ENCODE measurements at places on chromosomes 2 and 18.

DNA sequence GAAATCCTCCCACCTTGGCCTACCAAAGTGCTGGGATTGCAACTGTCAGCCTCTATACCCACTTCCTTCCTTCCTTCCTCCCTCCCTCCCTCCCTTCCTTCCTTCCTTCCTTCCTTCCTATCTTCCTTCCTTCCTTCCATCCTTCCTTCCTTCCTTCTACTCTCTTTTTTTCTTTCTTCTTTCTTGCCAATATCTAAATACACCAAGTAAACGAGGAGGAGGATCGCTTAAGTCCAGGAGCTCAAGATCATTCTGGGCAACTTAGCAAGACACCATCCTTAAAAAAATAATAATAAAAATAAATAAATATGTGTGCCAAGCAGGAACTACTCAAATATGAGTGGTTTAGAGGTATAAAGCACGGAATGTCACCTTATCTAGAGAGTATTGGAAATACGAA is 249.4 kb upstream of the TRIB2 start:
- DNase-seq = no peak

DNA sequence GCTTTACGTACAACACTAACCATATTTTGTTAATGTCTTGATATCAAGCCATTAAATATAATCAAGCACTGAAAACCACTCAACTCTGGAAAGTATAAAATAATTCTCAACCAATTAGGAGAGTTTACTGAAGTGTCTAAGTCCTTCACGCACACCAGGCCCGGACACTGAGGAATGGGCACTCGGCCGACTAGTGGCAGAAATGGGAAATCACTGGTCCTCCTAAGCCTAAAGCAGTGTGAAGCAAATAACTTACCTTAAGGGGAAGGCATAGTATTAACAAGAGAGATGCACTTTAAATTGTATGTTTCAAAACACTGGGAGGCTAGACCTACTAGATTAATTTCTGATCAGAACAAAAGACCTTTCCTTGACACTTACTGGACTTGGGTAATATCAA is 45.7 kb downstream of the FAM210A start:
- no peak for DNase-seq

DNA sequence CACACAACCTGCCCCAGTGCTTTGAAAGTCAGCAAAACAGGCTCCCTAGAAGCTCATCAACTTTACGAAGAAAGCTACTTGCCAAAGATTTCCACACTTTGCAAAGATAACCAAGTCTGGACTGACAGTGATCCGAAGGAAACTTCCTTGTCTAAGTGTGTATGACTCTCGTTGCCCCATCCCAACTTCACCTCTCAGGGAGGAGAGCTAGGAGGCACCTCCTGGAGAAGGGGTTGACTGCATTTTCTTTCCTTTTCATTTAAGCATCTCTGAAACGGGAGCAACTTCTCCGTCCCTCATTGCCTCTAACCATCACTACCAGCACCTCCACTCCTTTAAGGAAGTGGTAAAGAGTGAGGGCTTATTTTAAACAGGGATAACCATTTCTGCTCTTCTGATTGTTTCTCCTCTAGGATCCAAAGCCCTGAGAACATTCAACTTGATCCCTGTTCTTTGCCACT is 7.0 kb downstream of the ZEB2 start:
- DNase-seq = no peak

- DNase-seq = no peak
These were observed 281.7 kb upstream of the ID2 start for GRCh38 chr2:8400196-8400595.

DNA sequence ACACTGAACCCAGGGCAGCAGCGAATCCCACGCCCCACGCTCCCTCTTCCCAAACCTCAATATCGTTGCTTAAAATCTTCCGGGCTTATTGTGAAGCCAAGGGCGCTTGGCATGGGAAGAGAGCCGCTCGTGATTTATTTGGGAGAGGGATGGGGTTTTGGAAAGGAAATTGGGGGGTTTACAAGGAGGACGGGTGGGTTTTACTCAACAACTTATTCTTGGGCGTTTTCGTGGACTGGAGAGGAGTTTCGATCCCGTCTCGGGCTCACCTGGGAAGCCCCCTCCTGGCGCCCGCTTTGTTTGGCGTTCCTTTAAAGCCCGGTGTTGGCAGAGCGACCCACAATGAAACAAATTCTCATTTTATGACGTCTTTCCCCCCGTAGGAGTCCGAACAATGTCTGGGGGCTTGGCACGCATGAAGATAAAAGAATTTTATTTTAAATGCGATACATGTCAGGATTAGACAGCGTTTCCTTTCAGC is 135.3 kb downstream of the INSIG2 start:
- DNase-seq = no peak

GRCh38 chr2:216159144-216159543 is 50.0 kb downstream of the XRCC5 start:
- no peak for DNase-seq

- DNase-seq = no peak
These were observed 349.2 kb downstream of the INSIG2 start for GRCh38 chr2:118437501-118437900.

- DNase-seq = no peak
These were observed 66.7 kb downstream of the TPGS2 start for GRCh38 chr18:36762074-36762473.

DNA sequence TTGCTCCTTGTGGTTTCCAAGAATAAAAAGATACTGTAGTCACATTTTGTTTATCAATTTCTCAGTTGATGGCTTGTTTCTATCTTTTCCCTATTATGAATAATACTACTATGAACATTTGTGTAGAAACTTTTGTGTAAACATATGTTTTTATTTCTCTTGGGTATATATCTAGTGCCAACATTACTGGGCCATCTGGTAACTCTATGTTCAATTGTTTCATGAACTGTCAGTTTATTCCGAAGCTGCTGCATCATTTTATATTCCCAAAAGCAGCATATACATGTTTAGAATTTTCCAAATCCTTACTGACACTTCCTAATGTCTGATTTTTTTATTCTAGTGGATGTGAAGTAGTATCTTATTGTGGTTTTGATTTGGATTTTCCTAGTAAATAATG is 737.6 kb upstream of the TMEFF2 start:
- no peak for DNase-seq
